ENCODE measurements at places on chromosomes 7 and 10. TPM values are rescaled to one million over a fixed set of nuclear protein-coding genes. Genes with fewer than 3 reads are reported as not detected.

EEF1AKMT2 gene
- 18.4 TPM for total RNA-seq

PLOD3 gene
- 47.1 TPM for total RNA-seq

- no peak for DNase-seq
Measured at GRCh38 chr7:80189638-80190037, 55.0 kb downstream of the GNAI1 start.

DLX5 gene
- total RNA-seq: not detected

- no peak for DNase-seq
Measured at GRCh38 chr10:116385994-116386809, 41.4 kb upstream of the PNLIPRP3 start.

GRCh38 chr7:41942468-41943093 lies 239.7 kb upstream of the INHBA start:
- DNase-seq: no peak

TLX1 gene
- total RNA-seq: 14.3 TPM

- DNase-seq: no peak
Measured at GRCh38 chr10:75449382-75450074, 18.1 kb downstream of the LRMDA start.

PPP1R17 gene
- 657 TPM for total RNA-seq

DNA sequence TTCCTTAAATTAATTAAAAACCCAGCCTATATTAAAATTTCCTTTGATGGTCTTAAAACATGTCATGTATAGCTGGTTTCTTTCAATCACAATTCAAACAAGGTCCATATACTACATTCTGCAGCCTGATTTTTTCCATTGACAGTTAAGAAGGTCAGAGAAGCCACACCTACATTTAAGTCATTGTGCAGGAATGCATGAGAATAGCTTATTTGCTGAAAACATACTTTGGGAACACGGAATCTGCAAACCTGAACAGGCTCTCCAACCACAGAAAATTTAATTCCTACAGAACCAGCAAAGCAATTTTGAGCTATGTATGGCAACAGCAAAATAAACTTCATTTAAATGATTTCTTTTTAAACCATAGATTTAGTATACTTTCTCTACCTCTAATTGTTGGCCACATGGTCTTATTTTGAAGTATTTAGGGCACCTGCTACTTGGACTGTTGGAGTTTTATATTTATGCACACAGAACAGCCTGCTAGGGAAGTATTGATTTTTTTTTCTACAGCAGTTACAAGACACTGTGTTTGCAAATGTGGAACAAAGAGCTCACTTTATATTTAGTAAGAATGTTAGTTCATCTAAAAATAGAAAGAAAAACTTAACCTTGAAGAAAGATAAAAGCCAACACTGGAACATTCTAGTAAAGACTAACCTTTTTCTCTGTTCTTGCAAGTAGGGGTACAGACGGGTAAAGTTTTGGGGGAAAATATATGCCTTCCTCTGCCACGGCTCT lies 240.9 kb upstream of the IMMP2L start:
- DNase-seq: no peak

RADIL gene
- total RNA-seq: 31.3 TPM

- no peak for DNase-seq
Measured at GRCh38 chr7:107615910-107616680, 36.0 kb downstream of the BCAP29 start.

DNA sequence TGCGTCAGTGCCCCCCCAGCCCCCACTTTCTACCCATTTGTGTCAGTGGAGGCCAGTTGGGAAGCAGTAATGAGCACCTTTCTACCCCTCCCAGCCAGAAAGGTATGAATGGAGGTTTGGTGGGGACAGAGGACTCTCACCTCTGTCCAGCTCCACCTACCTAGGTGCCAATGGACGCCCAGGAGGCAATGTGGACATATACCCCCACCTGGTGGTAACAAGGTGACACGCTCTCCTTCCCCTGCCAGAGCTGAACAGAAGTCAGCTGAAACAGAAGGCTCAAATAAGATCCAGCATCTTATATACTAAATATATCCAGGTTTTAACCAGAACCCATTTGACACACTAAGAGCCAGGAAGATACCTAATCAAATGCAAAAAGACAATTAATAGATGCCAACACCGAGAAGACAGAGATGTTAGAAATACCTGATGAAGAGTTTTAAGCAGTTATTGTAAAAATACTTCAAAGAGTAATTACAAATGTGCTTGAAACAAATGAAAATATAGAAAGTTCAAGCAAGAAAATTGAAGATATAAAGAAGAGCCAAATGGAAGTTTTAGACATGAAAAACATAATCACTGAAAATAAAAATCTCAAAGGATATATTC lies 18.4 kb upstream of the SORCS3 start:
- peak; percentile 41 for DNase-seq

CDHR3 gene
- 50.8 TPM for total RNA-seq

DNA sequence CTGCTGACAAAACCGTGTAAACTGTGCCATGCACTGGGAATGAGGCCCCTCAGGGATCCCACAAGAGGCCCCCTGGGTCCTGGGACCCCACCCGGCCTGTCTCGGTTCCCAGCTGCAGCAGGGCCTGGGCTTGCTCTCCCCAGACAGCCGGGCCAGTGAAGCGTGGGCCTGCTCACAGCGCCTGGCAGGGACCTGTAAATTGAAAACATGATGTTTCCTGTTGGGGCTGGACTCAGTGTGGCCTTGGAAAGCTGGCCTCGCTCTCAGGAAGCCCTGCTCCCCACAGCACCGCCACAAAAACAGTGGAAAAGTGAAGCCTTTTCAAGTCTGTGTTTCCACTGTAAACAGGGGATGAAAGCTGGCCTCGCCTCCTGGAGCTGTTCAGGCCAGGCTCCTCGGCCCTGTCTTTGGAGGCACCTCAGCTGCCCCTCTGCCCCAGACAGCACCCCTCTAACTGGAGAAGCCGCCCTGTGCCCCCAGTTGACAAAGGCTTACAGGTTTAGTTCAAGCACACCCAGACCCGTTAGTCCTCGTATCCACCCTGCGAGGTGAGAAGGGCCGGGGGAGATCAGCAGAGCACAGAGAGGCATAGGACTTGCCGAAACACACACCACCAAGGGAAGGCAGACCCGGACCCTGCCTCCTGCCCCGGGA lies 108.3 kb downstream of the ZMIZ1 start:
- no peak for DNase-seq

ZNF518A gene
- 39.0 TPM for total RNA-seq

SPDYE8 gene
- not detected for total RNA-seq

DNA sequence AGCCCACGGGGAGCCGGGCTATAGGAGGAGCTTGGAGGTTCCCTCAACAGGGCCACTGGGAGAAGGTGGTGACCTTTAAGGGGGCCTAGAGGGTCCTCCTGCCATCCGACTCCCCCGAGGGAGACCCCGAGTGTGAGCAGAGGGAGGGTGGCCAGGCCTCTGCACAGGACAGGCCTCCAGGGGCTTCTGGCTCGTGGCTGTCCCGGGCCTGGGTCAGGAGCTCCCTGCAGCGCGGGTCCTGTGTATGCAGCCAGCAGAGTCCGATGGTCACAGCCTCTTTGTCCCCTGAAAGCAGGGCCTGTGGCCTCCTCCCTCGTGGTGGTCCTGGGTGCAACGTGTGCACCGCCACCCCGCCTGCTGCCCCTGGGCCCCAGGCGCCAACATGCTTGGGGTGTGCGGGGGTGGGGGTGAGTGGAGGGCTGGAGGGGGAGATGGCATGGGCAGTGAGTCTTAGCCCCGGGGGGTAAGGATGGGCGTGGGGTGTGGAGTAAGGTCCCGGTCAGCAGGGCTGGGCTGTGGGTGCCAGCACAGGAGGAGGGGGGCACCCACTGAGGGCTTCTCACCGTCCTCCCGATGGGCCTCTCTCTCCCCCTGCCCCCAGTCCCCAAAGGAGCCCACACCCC lies 27.1 kb downstream of the UNCX start:
- no peak for DNase-seq

- DNase-seq: no peak
Measured at GRCh38 chr10:32112055-32112454, 55.8 kb upstream of the KIF5B start.
